ENCODE measurements at places on chromosomes 3 and 15. TPM values are rescaled to one million over a fixed set of nuclear protein-coding genes. Genes with fewer than 3 reads are reported as not detected.

DNA sequence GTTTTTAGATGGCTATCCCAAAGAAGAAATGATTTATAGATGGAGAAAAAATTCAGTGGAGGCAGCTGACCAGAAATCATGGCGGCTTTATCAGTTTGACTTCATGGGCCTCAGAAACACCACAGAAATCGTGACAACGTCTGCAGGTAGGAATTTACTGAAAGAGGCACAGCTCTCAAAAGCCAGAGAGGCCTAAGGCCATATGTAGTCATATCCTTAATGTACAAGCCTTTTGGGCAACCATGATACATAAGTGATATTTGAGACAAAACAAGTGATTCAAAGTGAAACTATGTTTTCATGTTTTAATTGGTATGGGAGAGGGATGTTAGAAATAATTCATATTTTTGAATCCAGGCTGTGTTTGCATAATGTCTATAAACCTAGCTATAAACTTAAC is 509.7 kb downstream of the GABRG3 start:
- no peaks in the 10 kb centered on the region for H3K36me3 ChIP-seq
- no peak overlapping the region for H3K27ac ChIP-seq
- no peaks in the 10 kb centered on the region for H3K27me3 ChIP-seq
- no peak overlapping the region for H3K4me3 ChIP-seq
- H3K4me1 ChIP-seq: no peaks in the 10 kb centered on the region
- no peak for DNase-seq

DNA sequence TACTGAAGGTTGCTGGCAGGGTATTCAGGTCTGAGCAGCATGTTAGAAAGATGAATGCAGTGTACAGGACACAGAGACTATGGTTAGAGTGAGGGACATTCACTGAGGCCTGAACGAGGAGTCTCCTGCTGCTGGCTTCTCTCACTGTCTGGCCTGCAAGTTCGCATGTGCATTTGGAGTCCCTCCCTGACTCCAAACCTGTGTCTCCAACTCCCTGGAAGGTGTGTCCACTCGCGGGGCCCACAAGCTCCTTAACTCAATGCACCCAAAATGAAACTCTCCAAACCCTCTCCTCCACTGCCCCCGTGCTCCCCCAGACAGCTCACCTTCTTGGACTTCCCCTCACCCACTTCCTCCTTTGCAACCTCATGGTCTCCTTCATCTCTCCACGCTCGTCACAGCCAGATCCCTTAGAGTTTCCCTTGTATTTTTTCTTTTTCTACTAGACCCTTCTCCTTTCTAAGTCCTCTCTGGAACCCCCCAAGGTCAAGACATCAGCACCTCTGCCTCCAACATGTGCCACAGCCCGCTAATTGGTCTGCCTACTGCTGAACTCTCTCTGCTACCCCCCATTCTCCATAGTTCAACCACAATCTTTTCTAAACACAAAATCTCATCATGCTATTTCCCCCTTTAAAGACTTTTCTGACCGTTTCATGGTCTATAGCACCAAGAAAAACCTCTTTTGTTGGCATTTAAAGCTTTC is 58.3 kb downstream of the HES1 start:
- H3K27me3 ChIP-seq: no peaks in the 10 kb centered on the region
- no peak for DNase-seq
- no peak overlapping the region for H3K4me3 ChIP-seq
- peaks cover 4% of the 10 kb centered on the region for H3K4me1 ChIP-seq

DNA sequence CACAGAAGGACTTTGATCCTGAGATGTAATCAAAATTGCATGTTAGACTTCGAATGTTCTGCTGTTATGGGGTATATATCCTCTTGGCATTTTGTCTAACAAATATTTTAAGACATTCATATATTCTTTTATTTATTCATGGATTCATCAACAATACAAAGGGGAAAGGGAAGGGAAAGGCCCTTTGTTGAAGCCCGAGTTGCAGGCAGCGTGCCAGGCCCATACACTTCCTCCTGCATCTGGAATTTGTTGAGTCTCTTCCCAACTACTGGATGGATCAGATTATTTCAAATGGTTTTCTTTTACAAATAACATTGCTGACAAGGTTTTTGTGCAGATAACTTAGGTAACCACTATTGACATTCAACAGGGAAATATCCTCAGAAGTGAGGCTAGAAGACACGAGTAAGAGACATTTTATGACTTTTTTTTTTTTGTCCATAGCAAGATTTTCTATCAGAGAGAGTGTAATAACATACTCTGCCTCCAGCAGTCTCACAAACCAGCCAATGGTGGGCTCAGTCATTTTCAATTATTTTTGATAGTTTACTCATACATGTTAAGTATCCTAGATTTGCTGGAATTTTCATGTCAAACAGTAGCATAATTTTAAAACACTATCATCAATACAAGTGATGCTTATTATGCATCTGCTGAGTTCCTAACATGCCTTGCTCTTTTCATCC is 94.3 kb downstream of the RPL39L start:
- no peak overlapping the region for H3K4me3 ChIP-seq
- DNase-seq: no peak
- no peaks in the 10 kb centered on the region for H3K4me1 ChIP-seq
- no peak overlapping the region for H3K27ac ChIP-seq
- no peaks in the 10 kb centered on the region for H3K27me3 ChIP-seq

KBTBD13 gene
- total RNA-seq: 0.15 TPM

DNA sequence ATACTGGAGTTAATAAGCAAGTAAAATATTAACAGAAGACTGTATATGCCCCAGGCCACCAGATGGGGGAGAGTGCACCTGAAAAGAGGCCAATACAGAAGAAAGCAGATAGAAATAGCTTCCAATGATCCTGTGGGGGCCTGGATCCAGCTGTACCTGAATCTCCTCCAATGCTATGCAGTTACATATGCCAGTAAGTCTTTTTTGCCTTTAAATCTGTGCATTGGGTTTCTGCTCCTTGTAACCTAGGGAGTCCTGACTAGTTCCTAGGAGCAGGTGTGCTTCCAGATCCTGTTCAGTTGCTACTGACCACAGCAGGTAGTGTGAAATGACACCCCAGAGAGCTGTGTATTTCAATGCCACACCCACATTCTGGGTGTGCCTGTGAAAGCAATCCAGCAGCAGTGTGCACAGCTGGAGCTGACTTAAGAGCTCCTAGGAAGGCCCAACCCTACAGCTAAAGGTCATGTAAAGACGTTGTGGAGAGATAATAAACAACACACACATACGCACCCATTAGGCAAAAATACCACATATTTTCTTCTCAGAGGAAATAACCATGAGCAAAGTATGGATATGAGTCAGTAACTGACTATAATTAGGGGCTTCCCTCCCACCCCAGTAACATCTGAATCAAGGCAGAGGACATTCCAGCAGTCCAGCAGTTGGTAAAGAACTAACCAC is 62.2 kb upstream of the AKAP13 start:
- H3K27me3 ChIP-seq: no peaks in the 10 kb centered on the region
- no peaks in the 10 kb centered on the region for H3K36me3 ChIP-seq
- H3K4me3 ChIP-seq: no peak overlapping the region
- no peak overlapping the region for H3K27ac ChIP-seq

CYP1A2 gene
- total RNA-seq: not detected

GRCh38 chr3:129422897-129423296 is 5.5 kb downstream of the EFCAB12 start:
- no peaks in the 10 kb centered on the region for H3K36me3 ChIP-seq
- H3K27me3 ChIP-seq: no peaks in the 10 kb centered on the region
- H3K27ac ChIP-seq: no peak overlapping the region

DNA sequence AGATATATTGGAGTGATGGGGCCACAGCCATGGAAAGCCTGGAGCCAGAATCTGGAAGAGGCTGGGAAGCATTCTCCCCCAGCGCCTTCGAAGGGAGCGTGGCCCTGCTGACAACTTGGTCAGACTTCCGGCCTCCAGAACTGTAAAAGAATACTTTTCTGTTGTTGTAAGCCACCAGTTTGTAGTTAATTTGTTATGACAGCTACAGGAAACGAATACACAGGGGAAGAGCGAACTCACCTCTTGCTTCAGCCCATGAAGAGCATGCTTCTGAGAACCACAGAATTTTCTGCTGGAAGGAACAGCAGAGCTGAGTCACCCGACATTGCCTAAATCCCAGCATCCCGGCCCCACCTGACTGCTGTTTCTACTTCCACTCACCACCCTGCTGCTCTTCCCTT is 501.7 kb downstream of the SHQ1 start:
- no peaks in the 10 kb centered on the region for H3K4me1 ChIP-seq
- H3K36me3 ChIP-seq: no peaks in the 10 kb centered on the region
- H3K27me3 ChIP-seq: no peaks in the 10 kb centered on the region
- no peak overlapping the region for H3K4me3 ChIP-seq
- no peak overlapping the region for H3K27ac ChIP-seq

PLA2G4E gene
- not detected for total RNA-seq

DNA sequence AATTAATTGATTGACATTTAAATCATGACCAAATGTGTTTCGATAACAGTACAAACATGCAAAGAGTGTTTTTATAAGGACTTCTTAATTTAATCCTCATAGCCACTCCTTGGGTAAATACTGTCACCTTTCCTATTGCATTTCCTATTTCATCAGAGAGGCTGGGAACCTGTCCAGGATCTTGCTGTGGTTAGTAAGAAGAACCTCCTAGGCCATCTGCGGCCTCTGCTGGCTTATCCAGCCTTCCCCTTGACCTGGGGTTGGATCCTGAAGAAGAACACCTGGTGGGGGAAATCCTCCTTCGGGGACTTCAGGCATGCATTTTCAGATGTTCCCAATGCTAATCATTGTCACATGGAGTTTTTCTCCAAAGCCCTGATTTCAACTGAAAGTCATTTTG is 25.5 kb downstream of the GLDN start:
- no peaks in the 10 kb centered on the region for H3K36me3 ChIP-seq
- peaks cover 2% of the 10 kb centered on the region for H3K4me1 ChIP-seq
- no peaks in the 10 kb centered on the region for H3K27me3 ChIP-seq

DNA sequence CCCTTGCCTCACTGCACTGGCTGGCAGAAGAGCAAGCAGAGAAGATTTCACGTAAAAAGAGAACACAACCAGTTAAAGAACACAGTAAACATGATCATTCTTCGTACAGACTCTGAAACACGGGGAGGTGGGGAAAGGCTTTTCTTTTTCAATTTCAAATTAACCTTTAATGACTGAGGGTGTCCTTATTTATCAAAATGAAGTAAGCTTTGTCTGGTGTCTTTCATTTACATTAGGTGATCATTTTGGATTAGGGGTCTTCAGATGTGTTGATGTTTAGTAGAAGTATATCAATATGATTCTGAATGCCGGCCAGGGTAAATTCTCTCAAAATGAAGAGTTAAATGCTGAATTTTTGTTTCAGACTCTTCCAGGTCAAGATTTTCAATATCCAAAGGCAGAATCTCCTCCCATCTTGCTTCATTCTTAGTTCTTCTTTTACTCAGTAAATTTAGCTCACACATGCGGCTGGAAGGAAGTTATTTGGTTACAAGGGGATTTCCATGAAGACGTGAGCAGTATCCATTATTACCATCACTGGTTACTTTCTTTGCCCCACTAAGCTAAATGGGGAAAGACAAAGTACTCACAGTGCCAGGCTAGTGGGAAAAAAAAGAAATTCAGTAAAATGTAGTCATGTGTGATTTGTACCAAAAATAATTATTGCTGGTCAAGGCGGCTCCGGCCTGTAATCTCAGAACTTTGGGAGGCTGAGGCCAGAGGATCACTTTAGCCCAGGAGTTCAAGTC is 272.2 kb upstream of the NR2F2 start:
- H3K36me3 ChIP-seq: no peaks in the 10 kb centered on the region
- no peak overlapping the region for H3K27ac ChIP-seq
- no peaks in the 10 kb centered on the region for H3K27me3 ChIP-seq
- H3K4me1 ChIP-seq: peaks cover 2% of the 10 kb centered on the region

NME9 gene
- 9.8 TPM for total RNA-seq

ASB7 gene
- total RNA-seq: 13.1 TPM

- H3K27ac ChIP-seq: no peak overlapping the region
- DNase-seq: no peak
- H3K27me3 ChIP-seq: no peaks in the 10 kb centered on the region
- H3K4me1 ChIP-seq: peaks cover 15% of the 10 kb centered on the region
- H3K4me3 ChIP-seq: no peak overlapping the region
Measured at GRCh38 chr15:83845230-83845629, 191.3 kb downstream of the ADAMTSL3 start.

Data from ovary (tissue), 10 donors.